ENCODE measurements at places on chromosomes 6 and 20.

DNA sequence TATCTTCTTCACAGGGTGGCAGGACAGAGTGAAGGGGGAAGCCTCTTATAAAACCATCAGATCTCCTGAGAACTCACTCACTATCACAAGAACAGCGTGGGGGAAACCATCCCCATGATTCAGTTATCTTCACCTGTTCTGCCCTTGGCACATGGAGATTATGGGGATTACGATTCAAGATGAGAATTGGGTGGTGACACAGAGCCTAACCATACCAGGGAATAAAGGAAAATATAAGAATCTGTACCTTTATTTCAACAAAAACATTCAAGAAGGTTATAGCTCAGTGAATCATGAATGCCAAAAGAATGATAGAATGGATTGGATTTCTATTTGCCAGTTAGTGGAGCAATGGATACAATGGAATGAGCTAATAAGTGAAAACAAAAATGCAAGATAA is 214.4 kb downstream of the PTPRK start:
- DNase-seq, result no peak

DNA sequence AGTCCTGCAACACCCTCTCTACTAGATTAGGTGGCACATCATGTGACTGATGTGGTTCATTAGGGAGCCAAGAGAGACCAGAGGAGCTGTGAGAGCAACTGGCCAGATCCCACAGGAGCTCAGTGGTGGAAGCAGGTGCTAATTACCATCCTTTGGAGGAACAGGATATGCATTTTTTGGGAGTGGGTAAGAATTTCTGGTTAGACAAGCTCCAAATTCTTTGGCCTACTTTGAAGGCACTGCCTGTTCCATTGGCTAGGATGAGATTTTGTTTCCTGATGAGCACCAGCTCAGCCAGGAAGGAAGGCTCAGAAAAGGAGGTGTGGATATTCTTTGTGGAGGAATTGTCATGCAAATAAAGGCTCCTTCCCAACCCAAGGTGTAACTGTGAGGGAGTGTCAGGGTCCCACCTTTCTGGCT is 130.3 kb upstream of the BMP2 start:
- DNase-seq, result no peak

DNA sequence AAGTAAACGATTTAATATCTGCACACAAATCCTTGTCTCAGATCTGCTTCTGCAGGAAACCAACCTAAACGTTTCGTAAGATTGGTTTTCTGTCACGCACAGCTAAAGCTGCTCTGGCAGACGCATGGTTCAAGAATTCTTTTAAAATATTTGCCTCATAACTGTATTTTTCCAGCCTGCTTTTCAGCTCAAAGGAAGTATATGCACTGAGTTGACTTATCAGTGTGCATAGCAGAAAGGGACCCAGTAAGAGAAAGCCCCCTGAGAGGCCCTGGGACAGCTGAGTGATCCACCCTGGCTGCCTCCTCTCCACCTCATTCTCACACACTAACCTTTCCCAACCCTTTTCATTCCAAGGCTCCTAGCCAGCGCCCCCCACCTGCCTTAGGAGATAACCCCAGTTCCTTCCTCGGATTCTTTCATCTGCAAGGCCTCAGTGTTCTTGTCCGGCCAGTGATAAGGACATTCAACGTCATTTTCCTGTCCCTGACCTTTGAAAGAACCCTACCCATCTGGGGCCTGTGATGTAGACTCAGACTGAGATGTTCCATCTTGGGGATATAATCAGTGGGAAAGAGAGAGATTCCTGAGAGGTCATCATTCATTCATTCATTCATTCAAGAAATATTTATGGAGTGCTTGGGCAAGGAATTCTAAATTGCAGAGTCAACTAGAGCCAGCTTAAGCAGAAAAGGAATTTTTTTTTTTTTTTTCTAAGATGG is 22.4 kb upstream of the SLC9A8 start:
- DNase-seq, result no peak

DNA sequence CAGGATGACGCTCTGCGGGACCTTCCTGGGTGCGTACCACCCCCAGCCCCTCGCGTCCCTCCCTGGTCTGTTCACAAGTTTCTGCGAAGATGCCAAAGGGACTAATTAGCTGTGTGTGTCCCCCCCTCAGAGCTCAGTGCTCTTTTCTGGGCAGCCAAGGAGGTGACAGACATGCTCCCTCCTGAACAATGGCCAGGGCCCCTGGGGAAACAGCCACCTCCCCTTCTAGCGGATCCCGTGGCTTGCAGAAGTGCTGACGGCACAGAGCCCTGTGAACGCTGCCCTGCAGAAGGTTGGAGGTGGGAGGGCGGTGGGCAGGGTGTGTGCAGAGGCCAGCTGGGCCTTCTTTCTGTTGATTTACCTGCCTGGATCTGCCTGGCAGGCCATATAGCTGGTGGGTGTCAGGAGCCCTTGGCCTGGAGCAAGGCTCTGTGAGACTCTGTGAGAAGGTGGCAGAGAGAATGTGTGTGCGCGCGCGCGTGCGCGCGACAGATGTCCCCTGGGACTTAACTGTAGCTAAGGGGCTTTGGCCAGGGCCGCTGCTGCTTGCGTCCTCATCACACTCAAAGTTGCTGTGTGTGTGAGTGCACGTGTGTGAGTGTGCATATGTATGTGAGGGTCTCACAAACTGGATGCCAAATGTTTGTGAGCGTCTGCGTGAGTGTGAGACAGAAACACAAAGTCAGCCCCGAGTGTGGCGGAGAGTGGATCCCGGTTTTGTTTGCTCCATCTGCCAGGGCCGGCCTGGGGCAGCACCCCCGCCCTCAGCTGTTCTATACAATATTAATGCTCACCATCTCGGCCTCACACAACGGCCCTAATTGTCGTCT is 3.5 kb upstream of the MYT1 start:
- DNase-seq, result no peak

GRCh38 chr6:123770247-123770949 is 33.3 kb upstream of the NKAIN2 start:
- DNase-seq, result no peak

GRCh38 chr6:152244998-152245630 is 392.0 kb downstream of the SYNE1 start:
- DNase-seq, result no peak

- DNase-seq, result no peak
Measured at GRCh38 chr20:24609757-24610156, 140.3 kb downstream of the SYNDIG1 start.

DNA sequence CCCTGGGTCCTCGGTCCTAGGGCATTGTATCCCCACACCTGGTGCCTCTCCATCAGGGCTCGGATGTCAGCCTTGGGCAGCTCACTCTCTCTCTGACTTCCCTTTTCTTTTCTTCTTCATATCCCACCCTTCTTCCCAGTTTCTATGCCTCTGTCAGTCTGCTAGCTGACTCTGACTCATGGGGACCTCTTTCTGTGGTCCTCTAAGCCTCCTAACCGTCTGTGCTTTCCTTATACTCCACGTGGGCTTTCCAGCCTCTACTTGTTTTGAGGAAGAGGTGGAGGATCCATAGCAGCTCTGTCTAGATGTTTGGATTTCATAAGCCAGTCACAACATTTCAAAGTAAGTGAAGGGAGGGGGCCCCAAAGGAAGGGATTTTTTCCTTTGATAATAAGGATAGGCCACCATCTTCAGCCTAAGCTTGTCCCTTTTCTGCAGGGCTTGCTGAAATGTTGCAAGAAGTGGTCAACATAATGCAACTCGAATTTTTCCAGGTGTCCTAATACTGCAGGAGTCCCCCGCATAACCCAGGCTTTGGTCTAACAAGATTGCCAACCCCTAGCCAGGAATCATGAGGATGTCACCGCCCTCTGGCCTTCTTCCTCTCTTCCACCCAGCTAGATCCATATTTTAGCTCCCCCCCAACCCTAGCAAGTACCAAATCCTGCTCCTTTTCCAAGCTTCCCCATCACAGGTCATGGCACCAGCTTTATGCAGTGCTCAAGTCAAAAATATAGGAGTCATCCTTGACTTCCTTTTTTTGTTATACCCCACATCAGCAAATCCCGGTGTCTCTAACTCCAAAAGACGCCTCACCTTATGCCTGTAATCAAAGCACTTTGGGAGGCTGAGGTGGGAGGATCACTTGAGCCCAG is 8.7 kb upstream of the PLTP start:
- DNase-seq, result no peak

DNA sequence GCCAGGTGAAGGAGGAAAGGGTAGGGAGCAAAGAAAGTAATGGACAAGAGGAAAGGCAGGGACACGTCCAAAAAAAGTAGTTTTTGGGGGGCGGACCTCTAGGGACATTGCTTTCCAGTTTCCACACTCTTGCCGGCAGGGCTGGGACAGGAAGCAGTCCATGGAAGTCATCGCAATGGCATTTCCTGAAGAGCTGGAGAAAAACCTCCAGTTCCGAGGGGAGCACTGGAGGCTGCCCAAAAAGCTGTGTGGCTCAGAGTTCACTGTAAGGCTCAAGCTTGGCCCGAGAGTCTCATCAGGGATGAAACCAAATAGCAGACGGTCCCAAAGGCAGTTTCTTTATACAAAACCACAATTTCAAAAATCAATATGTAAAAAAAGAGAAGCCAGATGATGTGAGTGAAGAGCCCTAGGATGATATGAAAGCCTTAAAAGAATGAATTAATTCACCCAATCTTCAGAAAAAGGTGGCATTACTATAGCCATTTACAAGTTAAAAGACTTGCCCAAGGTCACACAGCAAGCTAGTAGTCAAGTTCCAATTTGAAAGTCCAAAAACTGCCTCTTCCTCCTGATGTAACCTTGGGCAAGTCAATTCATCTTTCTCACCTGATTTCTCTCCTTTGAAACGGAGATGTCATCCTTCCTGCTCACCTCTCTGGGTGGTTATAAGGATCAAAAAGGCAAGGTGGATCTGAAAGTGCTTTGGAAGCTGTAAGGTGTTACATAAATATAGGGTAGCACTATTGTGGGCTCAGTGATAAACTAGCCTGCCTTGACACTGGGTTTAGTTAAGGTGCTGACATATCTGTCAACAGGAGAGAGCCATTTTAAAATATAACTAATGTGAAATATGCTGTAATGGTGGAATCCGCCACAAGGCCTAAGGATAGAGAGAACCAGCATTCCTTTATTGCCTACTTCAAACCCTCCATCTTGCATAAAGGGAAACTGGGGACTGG is 9.1 kb downstream of the BCL2L1 start:
- DNase-seq, result no peak

GRCh38 chr6:19013026-19013705 is 626.0 kb downstream of the RNF144B start:
- no peak for DNase-seq

- no peak for DNase-seq
Measured at GRCh38 chr6:7203939-7204338, 96.2 kb downstream of the RREB1 start.

GRCh38 chr6:108806171-108806570 is 42.1 kb upstream of the ARMC2 start:
- DNase-seq, result no peak

DNA sequence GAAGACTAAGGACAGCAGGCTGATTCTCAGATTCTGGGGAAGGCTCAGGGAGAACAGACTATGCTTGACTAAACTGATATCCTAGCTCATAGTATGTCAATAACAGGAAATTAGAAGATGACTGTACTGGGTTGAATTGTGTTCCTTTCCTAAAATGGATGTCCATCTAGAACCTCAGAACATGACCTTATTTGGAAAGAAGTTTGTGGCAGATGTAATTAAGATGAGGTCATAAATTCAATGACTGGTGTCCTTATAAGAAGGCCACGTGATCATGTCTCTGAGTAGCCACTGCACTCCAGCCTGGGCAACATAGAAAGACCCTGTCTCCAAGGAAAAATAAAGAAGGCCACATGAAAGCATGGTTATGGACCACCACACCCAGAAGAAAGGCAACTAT is 113.9 kb upstream of the STMND1 start:
- no peak for DNase-seq

- DNase-seq, result no peak
Measured at GRCh38 chr20:40959325-40960092, 69.1 kb upstream of the TOP1 start.

DNA sequence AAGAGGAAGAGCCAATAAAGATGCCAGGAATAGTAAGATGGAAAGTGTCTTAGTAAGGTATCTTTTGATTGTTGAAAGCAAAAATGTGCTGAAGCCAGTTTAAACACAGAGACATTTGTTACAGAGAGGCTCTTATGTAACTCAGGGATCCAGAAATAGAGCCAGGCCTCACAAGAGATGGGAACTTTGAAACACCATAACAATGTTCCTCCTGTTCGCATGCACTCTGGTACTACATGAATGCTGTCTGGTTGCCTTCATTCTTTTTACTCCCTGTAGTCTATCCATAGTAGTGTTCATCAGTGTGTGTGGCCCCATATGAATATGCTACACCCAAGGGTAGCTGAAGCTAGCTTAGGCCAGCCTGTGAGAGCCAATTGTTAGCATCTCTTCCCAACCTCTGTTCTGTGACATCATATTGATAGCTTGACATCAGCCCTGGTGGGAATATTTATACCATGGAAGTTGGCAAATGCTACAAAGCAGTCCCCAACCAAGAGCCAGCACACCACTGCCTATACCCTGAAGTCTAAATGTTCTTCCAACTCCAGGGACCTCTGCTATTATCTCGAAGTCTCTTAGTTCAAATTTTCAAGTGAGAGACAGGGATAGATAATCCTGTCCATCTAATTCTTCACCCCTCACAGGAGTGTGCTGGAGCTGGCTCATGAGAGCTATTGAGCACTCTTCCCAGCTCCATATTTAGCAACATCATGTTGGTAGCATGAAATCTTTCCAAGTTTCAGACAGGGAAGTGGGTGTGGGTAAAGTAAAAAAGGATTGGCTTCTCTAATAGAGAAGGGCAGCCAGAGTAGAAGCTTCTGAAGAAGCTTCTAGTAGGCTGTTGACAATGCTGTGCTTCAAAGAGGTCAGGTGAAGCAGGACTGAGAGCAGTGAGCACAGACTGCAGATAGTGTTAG is 7.0 kb downstream of the NDUFAF5 start:
- DNase-seq, result peak; percentile 59

- no peak for DNase-seq
Measured at GRCh38 chr6:81773887-81774286, 21.4 kb upstream of the TENT5A start.

- DNase-seq, result no peak
Measured at GRCh38 chr6:149261364-149262040, 56.0 kb upstream of the TAB2 start.

- DNase-seq, result no peak
Measured at GRCh38 chr6:154251116-154251515, 105.5 kb downstream of the IPCEF1 start.

DNA sequence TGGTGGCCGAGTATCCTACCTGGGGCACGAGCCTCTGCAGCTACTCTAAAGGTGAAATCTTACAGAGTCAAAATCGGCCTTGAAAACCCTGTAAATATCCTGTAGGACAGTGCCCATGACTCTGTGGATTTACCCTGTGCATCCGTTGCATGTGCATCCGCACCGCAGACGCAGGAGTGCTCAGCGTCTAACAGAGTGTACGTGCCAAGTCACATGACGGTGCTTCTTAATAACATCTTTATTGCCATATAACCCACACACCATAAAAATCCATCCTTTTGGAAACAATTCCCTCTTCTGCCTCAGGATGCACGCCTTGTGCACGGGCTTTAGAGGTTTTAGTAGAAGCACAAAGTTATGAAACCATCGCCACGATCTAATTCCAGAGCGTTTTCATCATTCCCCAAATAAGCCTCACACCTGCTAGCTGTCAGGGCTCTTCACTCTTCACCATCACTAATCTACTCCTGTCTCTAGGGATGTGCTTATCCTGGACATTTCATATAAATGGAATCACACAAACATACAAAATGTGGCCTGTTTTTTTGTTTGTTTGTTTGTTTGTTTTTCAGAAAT is 384.5 kb upstream of the SULF2 start:
- DNase-seq, result no peak

- no peak for DNase-seq
Measured at GRCh38 chr20:5148581-5148980, 21.8 kb downstream of the CDS2 start.
